GM20000 (cell line): ENCODE measurements at places on chromosomes 5 and 9.

DNA sequence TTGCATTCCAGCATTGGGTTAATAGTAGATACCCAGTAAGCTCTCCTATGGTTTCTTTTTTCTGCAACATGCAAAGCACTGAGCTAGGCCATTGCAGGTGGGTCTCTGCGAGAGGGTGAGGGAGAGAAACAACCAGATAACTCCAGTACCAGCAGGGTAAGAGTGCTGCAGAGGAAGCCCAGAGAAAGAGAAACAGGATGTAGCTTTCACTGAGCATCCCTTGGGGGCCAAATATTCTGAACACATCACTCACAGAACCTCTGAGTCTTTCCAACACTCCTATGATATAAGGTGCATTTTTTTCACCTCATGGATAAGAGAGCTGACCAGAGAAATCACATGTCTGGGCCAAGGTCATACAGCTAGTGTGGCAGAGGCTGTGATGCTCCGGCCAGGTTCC is 76.7 kb downstream of the TRIM32 start:
- no peak for DNase-seq

GRCh38 chr5:141681695-141682641 is at the start of gene ARAP3:
TSS of gene ARAP3 (minus strand) at chr5:141682230. CDS start at chr5:141680486, 1,744 bp downstream.
- peak; percentile 42 for DNase-seq

DNA sequence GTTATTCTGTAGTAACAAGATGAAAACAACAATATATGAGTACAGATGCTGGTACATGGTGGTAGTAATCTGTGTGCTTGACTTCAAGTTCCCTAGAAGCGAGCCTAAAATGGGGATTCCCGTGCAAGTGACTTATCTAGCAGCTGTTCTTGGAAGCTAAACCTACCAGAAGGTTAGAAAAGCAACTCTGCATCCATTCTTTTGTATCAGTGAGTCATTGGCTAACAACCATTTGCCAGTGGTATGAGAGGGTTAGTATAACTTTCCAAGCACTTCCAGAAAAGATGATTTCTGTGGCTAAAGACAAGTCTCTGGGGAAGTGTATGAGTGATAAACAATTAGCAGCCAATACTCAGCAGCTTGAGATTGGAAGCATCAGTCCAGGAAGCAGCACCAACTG is 787.7 kb upstream of the CDH6 start:
- DNase-seq = no peak

DNA sequence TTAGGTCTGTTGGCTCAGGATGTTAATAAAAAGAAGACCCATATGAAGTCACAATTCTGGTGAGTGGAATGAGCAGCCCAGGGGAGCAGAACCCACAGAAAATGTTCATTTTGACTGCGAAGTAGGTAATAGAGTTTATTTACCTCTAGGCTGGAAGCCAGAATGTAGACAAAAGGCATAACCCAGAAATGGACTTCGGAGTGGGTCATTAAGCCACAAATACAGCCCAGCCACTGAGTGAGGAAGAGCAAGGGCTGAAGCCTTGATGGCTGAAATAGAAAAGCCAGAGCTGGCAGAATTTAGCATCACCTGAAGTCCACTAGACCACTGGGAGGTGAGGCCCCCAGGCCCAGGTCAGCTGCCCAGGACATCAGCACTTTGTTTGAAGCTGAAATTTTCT is 168.0 kb downstream of the NXNL2 start:
- DNase-seq = no peak

GRCh38 chr9:125883565-125884217 is 136.5 kb downstream of the PBX3 start:
- no peak for DNase-seq
